Bronchial smooth muscle cell (primary cell): ENCODE measurements at places on chromosomes 16 and 17. TPM values are rescaled to one million over a fixed set of nuclear protein-coding genes. Genes with fewer than 3 reads are reported as not detected.

KRT33A gene
- not detected in 2 replicates for total RNA-seq

HBA1 gene
- not detected in 2 replicates for total RNA-seq

CSH2 gene
- total RNA-seq: not detected in 2 replicates

METTL9 gene
- total RNA-seq: 77.9 and 189 TPM in 2 replicates

CCL7 gene
- not detected in 2 replicates for total RNA-seq

CMTM2 gene
- not detected in 2 replicates for total RNA-seq

PIEZO1 gene
- total RNA-seq: 116 and 117 TPM in 2 replicates
